CD4-positive, alpha-beta T cell treated with Interleukin-17A for 1 hour (primary cell): ENCODE measurements at places on chromosomes 2 and 18.

- no peak for DNase-seq
These were observed 130.4 kb upstream of the PELI1 start for GRCh38 chr2:64274399-64275173.

- DNase-seq, result no peak
These were observed 220.4 kb upstream of the FOSL2 start for GRCh38 chr2:28172114-28172898.

GRCh38 chr2:102070058-102070642, 72.4 kb upstream of the IL1R1 start:
- DNase-seq, result no peak

DNA sequence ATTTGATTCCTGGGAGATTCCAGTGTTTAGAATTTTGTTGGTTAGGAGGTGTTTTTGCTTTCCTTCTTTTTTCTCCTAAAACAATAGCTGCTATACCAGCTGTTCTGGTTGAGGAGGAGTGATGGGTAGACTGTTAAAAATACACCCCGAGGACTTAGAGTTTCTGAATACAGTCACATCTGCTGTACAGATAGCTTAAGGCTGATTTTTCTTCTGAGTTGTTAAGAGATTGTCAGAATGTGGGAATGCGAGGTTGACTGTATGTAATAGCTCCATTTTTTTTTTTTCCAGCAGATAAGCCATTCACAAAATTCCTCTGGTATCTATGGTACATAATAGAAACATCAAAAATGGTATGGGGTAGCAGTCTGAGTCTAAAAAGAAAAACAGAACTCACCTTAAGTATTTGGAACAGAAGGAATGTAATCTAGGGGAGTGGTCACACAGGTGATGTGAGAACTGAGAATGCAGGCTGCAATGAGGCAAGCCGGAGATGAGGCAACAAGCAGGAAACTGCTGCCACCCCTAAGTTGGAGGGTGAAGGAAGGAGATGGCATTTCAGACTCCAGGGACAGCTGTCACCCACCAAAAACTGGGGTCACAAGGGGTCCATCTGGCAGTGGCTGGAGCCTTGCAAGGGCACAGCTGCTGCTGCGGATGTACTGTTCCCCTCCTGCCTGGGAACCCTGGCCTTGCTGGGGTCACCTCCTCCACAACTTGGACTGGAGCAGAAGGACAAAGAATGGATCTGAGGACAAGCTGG, 2.4 kb downstream of the DGKD start:
- no peak for DNase-seq

- peak; percentile 37 for DNase-seq
These were observed 43.9 kb downstream of the MARCHF4 start for GRCh38 chr2:216328347-216328746.
